ENCODE measurements at places on chromosomes 16 and 17.

DNA sequence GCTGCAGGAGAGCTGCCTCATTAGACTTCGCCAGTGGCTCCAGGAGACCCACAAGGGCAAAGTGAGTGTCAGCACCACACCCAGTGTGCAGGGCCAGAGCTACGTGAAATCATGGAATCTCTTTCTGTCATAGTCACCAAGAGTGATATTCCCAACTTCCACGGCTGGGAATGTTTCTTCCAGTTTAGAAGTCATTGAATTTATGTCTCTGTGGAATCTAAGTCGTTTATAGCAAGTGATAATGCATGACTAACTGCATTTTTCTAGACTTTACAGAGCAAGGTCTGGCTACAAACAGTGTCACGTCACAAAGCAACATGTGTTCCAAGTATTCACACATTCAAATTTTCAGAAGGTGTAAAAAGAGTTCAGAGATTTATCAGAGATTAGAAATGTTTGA lies 55.5 kb downstream of the SEC14L1 start:
- no peak for DNase-seq

GRCh38 chr16:66375451-66375850 lies 9.0 kb downstream of the CDH5 start:
- DNase-seq, result no peak

DNA sequence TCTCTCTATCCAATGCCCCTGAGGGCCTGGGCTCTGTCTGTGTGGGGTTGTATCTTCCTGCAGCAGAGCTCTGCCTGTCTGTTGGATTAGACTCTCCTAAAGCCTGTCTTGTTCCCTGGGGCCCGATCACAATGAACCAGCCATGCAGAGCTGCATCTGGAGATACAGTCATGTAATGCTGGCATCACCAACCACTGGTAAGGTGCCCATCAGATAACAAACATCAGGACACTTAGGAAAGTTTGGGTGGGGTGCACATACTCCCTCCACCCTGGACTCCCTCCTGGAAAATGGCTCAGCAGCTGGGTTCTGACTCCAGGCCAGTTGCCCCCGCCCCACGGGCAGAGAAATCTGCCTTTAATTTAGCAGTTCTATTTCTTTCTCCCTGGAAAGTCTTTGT lies 61.3 kb upstream of the BRD7 start:
- no peak for DNase-seq

- peak; percentile 73 for DNase-seq
These were observed 2.2 kb upstream of the ATP6V0A1 start for GRCh38 chr17:42456223-42457106.

GRCh38 chr16:87380403-87380802 lies 3.2 kb downstream of the FBXO31 start:
- DNase-seq, result no peak

DNA sequence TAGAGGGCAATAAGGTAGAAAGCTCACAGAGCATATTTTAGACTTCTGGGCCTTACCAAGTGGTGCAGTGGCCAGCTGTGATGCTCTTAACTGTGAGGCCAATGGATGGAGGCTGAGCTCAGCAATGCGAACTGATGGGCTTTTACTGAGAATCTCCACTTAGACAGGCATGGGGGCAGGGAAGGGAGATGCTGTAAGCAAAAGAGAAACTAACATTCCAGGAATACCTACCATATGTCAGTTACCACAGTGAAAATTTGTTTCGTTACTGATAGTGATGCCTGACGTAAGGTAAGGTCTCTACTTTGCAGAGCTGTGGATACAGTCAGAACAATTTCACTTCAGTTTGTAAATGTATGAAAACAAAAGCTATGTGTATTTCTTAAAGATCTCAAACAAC lies 250.6 kb upstream of the ZFHX3 start:
- DNase-seq, result peak; percentile 93

DNA sequence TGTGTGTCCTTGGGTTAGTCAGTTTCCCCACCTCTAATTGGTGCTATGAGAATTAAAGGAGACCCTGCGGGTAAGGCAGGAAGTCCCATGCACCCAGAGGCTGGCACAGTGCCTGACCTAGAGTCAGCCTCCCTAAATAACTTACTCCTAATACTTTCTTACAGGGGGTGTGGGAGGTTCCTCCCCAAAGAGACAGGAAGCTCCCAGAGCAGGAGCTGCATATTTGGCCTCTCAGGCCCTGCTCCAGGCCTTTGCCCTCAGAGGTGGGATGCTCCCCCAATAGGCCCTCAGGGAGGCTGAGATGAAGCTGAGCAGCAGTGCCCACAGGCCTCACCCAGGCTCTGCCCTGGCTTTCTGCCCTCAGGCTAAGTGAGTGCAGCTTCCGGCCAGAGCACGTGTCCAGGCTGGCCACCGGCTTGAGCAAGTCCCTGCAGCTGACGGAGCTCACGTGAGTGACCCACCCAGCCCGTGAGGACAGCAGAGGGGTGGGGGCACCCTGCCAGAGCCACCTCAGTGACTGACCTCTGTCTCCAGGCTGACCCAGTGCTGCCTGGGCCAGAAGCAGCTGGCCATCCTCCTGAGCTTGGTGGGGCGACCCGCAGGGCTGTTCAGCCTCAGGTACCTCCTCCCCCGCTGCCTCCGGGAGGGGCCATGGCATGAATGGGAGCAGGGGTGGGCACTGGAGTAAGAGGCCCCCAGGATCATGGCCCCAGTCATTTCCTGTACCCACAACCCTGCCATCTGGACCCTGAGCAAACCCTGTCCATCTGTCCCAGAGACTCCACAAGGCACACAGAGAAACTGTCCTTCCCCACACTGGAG lies 31.1 kb upstream of the CPNE2 start:
- DNase-seq, result peak; percentile 89

GRCh38 chr17:71741836-71742235 lies 379.0 kb upstream of the SOX9 start:
- DNase-seq, result no peak

DNA sequence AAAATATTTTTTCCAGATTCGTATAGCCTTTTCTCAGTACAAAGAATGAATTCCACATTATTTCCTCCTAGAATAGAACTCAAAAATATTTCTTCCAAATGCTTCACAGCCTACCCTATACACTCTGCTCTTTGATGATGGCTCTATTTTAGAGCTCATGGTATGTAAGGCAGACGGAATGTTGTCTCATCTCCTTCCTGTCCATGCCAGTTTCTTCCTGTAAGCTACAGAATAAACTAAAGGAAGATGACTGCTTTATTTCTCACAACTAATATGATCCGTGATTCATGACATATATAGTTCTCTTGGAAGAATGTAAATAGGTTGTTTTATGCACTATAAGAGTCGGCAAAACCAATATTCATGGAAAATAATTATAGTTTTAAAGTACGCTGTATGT lies 723.1 kb downstream of the CDH11 start:
- DNase-seq, result no peak

Data from NCI-H226 (cell line).